BJ (cell line): ENCODE measurements at places on chromosomes 16 and 17.

DNA sequence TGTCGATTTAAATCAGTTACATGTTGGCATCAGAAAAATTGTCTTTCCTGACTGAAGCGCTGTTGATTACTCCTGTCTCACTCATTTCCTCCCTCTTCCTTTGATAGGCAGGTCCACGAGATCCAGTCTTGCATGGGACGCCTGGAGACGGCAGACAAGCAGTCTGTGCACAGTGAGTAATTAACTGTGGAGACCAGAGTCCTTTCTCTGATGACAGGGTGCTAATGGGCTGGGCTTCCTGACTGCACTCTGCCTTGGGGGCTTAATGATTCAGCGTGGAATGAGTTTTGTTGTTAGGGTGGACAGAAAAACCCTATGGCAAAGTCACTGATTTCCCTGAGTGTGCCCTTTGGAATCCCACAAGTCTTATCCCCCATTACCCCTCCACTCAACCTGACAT lies 6.5 kb downstream of the GOSR2 start:
- DNase-seq = peak; percentile 39

DNA sequence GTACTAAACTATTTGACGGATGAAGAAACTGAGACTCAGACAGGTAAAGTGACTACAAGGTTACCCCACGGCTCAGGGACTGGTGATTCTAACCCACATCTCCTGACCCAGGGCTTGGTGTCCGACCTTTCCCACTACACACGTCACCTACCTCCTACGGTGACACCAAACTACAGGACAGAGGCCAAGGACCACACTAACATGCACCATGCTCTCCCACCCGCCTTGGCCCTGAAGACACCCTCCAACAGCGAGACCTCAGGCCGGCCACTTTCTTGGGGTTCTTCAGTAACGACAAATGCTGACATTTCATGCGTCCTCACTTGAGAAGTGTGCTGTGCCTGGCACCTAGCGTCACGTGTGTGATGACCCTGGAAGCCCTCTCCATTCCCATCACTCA lies 6.4 kb downstream of the KNOP1 start:
- no peak for DNase-seq

DNA sequence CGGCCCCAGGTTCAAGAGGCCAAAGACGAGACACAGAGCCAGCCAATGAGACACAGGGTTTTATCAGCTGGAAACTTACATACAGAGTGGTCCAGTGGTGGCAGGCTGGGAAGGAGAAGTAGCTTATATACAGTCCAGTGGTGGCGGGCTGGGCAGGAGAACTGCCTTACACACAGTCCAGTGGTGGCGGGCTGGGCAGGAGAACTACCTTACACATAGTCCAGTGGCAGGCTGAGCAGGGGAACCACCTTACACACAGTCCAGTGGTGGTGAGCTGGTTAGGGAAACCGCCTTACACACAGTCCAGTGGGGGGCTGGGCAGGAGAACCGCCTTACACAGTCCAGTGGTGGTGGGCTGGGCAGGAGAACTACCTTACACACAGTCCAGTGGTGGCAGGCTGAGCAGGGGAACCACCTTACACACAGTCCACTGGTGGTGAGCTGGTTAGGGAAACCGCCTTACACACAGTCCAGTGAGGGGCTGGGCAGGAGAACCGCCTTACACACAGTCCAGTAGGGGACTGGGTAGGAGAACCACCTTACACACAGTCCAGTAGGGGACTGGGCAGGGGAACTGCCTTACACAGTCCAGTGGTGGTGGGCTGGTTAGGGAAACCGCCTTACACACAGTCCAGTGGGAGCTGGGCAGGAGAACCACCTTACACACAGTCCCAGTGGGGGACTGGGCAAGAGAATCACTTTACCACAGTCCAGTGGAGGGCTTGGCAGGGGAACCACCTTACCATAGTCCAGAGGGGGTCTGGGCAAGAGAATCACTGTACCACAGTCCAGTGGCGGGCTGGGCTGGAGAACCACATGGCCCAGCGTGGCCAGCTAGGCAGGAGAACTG lies 90.9 kb downstream of the GAS7 start:
- DNase-seq = no peak

DNA sequence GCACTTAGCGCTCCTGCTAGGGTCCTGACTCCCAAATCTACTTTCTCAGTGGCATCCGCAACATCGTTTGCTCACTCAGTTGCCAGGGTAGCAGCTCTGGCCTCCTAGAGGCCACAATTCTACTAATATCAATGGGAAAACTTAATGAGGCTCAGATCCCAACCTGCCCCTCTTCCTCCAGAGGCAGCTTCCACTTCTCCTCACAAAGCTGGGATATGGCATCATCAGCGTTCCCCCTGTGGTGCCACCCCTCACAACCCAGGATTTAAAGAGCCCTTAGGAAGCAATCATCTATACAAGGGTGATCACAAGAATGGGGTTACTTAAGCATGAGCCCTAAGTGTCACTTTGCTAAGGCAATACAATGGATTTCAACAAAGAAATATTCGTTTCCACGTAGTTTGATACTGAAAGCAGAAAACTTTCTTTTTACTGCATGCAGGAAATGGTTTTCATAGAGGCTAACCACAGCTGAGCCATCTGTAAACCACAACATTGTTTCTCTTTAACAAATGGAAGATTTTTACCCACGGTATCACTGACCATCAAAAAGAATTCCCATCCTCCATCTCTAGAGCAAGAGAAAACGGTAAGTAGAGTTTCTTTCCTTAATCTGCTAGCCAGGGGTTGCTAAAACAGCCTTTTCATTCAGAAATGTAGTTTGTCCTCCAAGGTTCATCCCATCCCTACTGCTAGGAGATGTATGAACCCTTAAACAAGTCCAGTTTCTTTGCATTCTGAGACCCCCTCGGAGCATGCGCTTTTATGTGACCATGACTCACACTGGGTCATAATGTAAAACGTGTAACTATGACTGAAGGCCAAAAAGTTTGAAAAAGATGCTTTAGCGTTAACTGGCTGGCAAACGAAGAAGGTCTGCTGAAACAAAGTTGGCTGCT lies 68.3 kb upstream of the BCAR1 start:
- peak; percentile 81 for DNase-seq

DNA sequence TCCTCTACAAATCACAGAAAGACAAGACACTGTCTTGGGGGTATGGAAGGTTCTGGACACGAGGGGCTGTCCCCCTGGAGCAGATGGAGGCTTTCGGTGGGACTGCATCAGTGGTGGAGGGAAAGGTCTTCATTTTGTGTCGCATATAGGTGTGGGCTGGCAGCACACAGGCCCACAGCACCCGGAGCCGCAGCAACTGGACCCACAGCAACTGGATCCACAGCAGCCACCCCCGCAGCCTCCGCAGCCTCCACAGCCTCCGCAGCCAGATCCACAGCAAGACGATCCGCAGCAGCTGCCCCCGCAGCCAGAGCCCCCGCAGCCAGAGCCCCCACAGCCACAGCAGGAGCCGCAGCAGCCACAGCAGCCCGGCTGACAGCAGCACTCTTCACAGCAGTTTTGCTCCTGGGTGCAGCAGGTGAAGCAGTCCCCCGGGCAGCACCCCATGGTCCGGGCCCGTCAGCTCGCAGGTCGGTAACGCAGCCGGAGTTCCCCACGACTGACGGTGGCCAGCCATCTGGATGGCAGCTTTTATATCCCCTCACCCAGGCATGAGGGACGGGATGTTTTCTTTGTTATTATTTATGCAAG lies at the start of gene KRTAP17-1:
Gene KRTAP17-1 (minus strand): TSS at position 507 of the 591 bp plus-strand sequence. CDS start 60 bp downstream, at position 447.
- DNase-seq = no peak

GRCh38 chr16:86243571-86244154 lies 266.7 kb upstream of the FOXF1 start:
- DNase-seq = no peak

GRCh38 chr16:50708373-50709060 lies 15.1 kb downstream of the NOD2 start:
- no peak for DNase-seq

DNA sequence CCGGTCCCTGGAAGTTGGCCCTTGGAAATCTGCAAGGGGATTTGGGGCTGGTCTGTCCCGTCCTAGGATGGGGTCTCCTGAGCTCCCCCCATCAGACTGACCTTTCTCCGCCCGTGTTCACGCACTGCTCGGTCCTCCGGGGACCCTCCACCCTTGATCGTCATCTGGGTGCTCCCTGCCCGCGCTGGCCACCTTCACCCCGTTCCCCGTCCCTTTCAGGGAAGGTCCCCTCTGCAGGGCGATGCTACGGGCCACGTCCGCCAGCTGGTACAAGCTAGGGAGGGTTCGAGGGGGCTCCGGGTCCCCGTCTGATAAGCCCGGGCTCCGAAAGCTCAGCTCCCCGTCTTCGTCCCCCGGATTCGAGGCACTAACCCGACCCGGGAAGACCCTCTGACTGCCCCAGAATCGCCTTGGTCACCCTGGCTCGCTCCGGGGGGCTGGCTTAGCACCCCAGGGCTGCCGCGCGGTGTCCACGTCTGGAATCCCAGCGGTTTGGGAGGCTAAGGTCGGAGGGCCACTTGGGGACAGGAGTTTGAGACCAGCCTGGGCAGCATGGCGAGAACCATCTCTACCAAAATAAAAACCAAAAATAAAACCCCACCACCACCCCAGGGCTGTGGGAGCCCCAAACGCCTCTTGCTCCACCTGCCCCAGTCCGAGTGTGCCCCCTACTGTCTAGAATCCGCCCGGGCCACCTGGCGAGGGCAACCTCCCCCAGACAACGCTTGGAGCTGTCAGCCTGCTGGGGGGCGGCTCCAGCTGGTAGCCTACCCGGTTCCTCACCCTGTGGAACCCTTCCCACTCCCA lies 1.1 kb upstream of the SLC43A2 start:
- no peak for DNase-seq

DNA sequence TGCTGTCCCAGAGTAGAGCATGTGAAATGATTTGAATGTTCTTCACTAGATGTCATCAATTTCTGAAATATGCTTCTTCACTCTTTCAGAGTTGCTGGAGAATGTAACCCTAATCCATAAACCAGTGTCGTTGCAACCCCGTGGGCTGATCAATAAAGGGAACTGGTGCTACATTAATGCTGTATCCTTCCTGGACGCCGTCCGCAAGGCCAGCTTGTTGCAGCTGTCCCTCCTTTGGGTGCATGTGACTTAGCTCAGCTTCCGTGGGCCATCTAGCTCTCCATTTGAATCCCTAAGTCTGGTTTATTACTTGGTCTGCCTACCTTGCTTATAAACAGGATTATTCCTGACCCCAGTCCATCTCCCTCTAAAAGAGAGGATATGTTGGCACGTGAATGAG lies 58.8 kb downstream of the USP10 start:
- DNase-seq = no peak

DNA sequence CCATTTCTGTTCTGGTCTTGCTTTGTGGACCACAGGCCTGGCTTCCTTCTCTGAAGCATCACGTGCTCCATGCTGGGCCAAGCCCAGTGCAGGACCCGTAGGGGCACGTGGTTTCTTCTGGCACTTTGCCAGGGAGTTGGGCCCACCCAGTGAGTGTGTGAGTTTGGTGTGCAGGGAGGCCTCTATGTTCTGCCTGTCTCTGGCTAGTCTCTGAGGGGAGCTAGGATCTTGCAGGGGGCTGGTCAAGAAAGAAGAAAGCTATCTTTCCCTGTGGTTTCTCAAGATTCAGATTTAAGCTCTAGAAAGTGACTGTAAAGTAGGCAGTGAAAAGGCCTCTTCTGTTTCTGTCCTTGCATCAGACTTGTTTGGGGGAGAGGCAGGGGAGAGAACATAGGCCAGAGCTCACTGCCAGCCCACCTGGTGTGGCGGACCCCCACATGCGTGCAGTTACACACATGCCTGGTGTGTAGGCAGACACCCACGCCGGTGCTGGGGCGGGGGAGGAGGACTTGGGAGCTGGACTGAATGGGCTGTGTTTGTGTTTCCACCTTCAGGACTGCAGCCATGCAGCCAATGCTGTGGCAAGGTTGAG lies 11.8 kb downstream of the LASP1 start:
- no peak for DNase-seq
